ENCODE measurements at places on chromosomes 7 and 10.

GRCh38 chr10:119896061-119896655, 3.6 kb downstream of the SEC23IP start:
- DNase-seq, result no peak

- no peak for DNase-seq
These were observed 42.2 kb downstream of the XPNPEP1 start for GRCh38 chr10:109880886-109881768.

DNA sequence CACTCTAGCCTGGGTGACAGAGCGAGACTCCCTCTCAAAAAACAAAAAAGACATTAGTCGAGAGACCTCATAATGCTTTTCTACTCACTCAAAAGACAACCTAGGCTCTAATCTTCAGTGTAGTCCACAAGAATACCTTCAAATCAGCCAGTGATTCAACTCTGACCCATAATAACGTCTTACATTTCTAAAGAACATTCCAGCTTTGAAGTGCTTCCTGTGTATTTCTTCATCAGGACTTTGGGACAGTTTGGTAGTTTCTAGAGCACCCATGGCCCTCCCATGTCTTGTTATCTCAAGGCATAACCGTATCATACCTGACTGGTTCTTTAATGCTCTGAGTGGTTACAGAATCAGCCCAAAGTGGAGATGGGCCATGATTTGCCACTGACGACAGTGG, 221.3 kb downstream of the SKIDA1 start:
- DNase-seq, result no peak

DNA sequence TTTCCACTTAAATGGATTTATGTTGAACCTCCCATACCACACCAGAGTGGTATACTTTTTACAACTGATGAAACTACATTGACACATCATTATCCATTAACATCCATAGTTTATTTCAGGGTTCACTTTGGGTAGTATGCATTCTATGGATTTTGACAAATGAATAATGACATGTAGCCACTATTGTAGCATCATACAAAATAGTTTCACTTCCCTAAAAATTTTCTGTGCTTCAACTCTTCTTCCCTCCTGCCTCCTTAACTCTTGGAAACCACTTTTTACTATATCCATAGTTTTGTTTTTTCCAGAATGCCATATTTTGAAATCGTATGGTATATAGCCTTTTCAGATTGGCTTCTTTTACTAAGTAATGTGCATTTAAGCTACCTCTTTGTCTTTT, 199.5 kb upstream of the TMEM196 start:
- DNase-seq, result no peak

DNA sequence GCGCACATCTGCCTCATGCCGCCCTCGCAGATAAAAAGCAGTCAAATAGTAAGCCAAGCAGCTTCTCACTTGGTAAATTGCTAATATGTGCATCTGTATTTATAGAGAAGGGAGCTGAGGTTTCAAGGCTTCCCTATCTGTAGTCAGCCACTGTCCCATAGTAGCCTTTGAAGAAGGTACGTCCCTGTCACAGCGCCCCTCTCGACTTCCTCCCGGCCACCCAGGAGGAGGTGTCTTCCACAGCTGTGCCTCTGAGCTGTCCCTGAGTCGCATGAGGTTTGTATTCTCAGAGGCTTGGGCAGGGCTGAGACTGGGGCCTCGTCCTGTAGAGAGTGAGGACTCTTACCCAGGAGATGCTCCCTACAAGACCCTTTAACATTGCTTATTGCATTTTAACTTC, 49.0 kb downstream of the SPOCK2 start:
- no peak for DNase-seq

DNA sequence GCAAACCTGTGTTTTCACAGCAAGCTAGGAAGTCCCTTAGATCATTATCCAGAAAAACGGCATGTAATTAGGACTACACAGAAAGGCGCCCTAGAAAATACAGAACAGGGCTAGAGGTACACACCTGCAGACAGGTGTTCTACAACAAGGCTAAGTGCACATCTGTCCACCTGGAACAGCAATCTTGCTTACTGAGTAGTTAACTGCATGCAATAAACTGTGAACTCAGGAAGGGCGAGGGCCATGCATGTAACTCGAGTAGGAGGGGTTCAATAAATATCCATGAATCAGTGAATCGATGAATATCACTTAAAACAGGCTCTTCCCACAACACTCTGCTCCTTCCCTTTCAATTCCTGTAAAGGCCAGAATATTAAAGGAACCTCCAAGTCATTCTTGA, 22.0 kb downstream of the FAM171A1 start:
- no peak for DNase-seq

DNA sequence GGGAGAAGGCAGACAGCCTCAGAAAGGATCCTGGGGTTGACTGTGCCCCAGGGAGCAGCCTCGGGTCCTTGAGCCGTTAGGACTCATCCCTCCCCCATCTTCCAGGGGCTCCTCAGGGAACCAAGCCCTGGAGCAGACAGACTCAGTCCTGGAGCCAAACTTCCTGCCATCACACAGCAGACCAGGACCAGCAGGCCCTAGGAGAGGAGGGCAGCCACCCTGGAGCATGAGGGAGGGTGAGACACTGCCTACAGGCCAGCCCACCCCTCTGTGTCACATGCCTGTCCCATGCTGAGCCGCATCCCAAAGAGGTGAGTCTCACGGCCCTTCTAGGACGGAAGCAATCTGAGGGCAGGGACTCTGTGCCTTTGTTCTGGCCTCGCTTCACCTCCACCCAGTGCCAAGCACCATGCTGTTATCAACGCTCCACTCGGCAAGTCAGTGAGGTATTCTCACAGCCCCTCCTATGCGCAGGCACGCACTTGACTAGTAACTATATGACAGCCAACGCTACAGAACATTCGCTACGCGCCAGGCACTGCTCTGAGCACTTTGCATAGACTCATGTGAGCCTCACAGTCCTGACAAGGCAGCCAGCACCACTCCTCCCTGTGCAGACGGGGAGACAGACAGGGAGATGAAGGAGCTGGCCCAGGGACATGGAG, 19.1 kb downstream of the MAD1L1 start:
- no peak for DNase-seq

- DNase-seq, result no peak
These were observed 9.2 kb downstream of the DNA2 start for GRCh38 chr10:68462536-68462935.

DNA sequence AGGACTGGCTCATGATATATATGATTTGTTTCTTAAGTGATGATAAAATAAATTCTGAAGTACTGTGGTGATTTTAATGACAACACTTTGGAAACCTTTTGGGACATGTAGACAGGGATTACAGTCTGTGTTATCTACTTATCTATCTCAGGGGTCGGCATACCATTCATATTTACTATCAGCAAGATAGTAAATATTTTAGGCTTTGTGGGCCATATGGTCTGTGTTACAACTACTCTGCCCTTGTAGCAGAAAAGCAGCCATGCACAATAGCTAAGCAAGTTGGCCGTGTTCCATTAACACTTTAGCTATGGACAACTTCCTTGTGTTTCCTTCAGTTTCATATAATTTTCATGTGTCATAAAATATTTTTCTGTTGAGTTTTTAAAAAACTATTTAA, 97.8 kb upstream of the PRPS1L1 start:
- no peak for DNase-seq

DNA sequence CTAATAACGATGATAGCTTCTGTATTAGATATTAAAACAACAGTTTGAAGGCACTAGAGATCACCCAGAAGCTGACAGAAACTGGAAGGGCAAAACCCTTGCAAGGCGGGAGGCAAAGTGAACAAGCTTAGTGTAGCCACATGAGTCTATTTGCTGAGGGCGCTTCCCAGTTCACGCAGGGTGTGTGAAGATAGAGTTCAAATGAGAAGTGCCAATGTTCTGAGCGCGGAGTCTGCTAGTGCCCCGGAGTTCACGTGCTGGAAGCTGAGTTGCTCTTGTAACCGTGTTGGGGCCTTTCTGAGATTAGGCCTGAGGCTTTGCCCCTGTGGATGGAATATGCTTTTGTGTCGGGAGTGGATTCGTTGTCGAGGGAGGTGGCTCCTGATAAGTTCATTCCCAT, 16.6 kb upstream of the GTPBP4 start:
- DNase-seq, result no peak

All from sigmoid colon (tissue), 7 donors.